HuH-7.5 (cell line): ENCODE measurements at places on chromosomes 12 and 14.

- DNase-seq = no peak
Measured at GRCh38 chr12:97093187-97093683, 186.2 kb downstream of the NEDD1 start.

- no peak for DNase-seq
Measured at GRCh38 chr12:13387101-13387500, 190.6 kb downstream of the EMP1 start.

GRCh38 chr14:51428981-51429380 lies 188.9 kb downstream of the TMX1 start:
- DNase-seq = no peak

- no peak for DNase-seq
Measured at GRCh38 chr12:26711569-26711968, 121.4 kb downstream of the ITPR2 start.

DNA sequence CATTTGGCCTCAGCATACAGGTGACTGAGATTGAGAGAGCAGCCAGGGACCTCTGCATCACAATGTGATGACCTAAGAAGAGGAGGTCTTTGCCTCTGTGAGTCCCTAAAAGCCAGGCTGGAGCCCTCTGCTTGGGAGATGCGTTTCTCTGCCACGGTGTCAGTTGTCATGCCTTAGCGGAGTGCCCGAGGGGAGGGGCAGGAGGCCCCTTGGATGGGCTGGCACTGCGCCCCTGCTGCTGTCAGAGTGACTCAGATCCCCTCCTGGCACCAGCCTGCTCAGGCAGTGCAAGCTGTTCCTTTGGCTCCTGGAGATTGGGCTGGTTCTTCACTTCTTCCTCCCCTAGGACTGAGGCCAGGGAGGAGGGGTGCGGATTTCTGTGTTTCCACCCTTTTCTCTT lies 64.9 kb upstream of the KCNA5 start:
- no peak for DNase-seq

GRCh38 chr14:81454572-81455218 lies 54.6 kb upstream of the STON2 start:
- no peak for DNase-seq

- no peak for DNase-seq
Measured at GRCh38 chr14:91332171-91332985, 85.2 kb downstream of the CCDC88C start.

DNA sequence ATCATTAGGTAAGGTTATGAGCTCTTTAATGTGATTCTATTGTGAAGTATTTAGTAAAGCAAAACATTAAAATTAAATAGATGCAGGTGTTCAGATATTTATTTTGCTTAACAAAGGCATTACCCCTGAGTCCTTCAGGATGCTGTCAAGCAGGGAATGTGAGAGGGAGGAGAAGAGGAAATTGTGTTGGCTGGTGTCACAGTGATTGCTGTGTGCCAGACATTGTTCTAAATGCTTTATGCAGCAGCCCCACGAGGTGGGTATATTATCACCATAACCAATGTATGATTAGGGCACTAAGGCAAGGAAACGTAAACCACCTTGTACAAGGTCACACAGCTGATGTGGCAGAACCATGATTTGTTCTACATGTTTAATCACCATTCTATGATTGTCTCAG lies 80.1 kb downstream of the STAB2 start:
- no peak for DNase-seq

DNA sequence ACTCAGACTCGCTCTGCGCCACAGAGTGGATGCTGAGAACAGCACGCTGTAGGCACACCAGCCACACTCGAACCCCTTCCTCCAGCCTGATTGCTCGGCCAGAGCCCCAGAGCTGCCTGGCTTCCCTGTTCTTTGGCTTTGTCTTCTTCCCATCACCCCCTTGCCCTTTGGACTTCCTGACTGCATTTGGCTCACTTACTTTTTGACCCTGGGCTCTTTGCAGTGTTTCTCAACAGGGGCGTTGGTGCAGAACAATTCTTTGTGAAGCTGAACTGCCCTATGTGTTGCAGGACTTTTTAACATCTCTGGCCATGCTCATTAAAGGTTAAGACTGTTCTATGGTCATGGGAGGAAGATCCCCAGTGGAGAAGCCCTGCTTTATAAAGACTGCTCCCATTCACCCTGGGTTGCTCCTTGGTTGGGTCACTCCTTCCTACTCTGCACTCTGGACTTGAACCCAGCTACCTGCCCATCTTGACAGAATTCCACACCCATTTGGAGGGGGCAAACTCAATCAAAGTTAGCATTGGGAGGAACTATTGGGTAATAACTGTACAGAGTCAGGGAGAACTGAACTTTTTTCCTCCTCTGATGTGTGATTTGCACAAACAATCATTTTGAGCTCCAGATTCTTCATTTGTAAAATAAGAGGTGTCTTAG lies 127.7 kb upstream of the PLEKHG7 start:
- peak; percentile 22 for DNase-seq

DNA sequence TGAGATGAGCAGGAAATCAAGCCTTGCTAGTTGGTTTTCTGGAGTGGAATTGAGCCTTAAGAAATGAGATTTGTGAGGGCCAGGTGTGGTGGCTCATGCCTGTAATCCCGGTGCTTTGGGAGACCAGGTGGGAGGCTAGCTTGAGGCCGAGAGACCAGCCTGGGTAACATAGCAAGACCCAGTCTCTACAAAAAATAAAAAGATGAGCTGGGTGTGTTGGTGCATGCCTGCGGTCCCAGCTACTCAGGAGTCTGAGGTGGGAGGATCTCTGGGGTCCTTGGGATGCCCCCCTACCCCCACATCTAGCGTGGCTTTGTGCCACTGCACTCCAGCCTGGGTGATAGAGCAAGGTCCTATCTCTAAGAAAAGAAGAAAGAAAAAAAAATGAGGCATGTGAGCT lies 104.2 kb upstream of the RTL1 start:
- no peak for DNase-seq

DNA sequence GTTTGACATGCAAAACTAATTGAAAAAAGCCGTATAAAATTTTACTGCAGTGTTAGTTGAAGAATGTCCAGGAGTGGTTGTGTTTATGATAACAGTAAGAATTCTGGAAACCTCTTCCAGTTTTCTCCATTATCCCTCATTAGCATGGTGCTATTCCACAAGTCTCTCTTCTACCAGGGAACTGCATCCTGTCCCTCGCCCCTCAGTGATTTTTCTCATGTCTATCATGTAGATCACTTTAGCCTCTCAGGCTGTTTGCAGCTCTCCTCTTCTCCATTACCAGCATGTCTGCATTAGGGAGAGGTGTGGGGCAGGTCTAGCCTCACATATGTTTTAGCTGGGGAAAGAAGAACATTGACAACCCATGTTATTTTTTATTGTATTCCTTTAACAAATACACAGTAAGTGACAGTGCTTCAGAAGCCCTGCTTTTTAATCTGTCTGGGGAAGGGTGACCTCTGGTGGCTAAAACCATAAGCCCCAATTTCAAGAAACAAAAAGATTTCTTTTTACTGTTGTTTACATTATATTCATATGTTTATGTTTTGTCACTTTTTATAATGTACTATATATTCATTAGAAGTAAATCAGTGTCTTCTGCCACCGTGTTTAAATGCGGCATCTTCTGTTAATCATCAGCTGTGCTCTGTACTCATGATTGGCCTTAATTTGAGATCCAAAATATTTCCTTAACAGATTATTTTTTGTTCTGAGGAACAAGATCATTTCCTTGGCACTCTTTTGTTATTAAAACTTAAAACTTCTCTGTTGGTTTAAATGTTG lies 70.7 kb downstream of the RASSF8 start:
- DNase-seq = no peak

GRCh38 chr14:99758121-99758821 lies 34.9 kb upstream of the EML1 start:
- no peak for DNase-seq

DNA sequence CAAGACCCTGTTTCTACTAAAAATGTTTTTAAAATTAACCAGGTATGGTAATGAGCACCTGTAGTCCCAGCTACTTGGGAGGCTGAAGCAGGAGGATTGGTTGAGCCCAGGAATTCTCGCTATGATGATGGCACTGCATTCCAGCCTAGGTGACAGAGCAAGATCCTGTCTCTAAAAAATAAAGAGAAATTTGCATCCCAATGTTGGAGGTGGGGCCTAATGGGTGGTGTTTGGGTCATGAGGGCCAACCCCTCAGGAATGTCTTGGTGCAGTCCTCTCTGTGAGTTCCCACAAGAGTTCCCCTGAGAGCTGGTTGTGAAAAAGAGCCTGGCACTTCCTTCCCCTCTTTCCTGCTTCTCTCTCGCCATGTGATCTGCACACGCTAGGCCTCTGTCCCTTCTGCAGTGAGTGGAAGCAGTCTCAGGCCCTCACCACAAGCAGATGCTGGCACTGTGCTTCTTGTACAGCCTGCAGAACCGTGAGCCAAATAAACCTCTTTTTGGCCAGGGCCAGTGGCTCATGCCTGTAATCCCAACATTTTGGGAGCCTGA lies 11.3 kb downstream of the ACOT6 start:
- no peak for DNase-seq

DNA sequence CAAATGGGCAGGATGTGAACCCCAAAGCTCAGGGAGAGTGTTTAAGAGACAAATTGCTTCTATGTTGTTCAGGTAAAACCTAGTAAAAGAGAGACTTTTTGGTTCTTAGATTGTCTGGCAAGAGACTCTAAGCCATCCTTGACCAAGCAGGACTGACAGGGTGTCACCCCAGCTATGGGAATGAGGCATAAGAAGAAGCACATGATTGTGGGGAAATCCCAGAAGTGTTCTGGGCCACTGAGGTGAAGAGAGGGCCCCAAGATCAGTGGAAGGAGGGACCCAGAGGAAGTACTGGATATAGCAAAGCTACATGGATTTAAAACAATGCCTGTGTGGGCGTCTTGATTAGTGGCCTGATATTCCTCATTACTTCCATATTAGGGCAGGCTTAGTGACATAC lies 99.0 kb downstream of the SAMD4A start:
- DNase-seq = no peak

DNA sequence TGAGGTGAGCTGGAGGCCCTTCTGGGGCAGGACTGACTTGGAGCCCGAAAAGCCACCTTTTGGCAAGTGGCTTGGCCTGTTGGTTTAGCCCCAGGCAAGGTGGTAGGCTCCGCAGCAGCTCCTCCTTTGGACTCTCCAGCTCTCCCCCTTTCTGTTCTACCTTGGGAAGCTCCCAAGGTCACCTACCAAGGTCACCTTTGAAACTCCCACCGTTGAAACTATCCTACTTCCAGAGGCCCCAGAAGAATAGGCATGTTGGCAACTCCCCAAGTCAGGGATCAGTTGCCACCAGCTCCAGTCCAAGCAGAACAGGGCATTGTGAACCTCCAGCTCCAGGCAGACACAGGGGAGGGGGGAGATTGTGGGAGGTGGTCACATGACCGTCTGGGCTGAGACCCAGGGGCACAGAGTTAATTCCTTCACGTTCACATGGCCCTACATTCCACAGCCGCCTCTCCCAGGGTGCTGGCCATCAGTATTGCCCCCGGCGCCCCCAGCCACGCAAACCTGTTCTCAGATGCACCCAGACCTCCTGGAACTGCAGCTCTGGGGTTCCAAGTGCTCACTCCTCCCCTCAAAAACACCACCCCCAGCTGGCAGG lies 14.4 kb downstream of the IRF2BPL start:
- no peak for DNase-seq

DNA sequence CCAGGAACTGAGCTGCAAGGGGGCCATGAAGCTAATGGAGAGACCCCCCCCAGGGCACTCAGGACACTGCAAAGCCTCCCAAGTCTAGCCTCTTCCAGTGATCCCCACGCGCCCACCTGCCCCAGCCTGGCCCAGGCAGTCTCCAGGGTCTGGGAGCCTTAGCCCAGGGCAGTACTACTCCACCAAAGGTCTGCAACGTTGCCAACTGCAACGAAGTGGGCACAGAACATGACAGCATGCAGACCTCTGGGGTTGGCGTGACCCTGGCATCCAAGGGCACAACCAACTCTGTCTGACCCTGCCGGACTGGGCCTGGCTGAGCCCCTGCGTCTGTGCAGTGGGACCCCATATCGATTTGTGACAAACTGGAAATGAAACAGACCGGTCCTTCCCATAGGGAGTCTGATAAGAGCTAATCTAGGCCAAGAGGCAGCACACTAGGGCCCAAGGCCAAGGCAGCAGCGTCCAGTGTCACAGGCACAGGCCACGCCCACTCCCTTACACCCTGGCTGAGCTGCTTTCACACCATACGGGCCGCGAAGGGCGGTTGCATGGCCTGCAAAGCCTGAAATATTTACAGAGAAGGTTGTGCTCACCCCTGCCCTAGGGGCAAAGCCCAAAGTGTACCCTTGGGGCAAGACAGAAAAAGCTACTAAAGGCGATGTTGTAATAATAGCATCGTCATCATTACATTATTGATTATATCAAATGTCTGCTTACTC lies 76.7 kb downstream of the NCOR2 start:
- DNase-seq = no peak

- DNase-seq = no peak
Measured at GRCh38 chr14:103070971-103071542, 13.0 kb upstream of the LBHD2 start.

DNA sequence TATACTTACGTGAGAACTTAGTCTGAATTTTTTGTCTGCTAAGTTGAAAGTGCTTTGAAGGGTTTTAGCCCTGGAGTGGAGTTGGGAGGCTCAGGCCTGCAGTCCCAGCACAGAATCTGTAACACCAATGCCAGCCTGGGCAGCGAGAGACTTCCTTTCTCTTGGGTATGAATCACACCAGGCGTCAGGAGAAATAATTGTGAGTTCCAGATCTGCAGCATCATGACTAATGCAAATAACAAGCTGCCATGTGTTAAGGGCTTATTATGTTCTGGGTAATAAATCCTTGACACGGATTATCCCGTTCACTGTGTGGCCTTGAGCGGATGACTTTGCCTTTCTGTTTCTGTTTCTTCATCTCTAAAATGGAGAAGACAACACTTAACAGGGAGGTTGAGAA lies 70.6 kb downstream of the B4GALNT3 start:
- no peak for DNase-seq

GRCh38 chr12:84632556-84632955 lies 280.0 kb downstream of the SLC6A15 start:
- no peak for DNase-seq

GRCh38 chr14:55255979-55256378 lies 15.2 kb upstream of the FBXO34 start:
- no peak for DNase-seq

DNA sequence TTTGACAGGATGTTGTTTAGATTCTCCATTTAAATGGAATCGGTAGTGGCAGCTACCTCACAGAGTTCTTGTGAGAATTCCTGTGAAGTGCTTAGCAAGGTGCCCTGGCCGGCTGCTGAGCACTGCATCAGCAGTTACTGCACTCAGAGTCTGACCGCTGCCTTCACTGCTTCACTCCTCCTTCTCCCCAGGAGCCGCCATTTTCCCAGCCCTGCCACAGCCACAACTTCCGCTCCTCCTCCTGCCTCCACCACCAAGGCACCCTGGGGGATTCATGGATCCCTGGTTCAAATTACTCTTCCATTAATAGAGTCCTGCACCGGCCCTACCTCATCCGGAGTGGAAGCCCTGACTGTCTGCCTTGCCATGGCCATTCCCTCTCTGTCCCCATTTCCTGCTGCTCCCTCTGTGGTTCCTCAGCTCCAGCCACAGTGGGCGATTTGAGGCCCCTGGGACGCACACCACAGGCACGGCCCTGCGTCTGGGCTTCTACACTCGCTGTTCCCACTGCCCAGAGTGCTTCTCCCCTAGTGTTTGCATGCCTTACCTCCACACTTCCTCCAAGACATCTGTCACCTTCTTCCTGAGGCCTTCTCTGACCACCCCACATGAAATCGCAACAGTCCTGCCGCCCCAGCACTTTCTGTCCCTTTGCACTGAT lies 210.3 kb downstream of the IPO8 start:
- DNase-seq = no peak

- no peak for DNase-seq
Measured at GRCh38 chr14:34328178-34328577, 133.9 kb downstream of the SPTSSA start.
